Coronary artery (tissue), 2 donors: ENCODE measurements at places on chromosomes 7 and 10.

DNA sequence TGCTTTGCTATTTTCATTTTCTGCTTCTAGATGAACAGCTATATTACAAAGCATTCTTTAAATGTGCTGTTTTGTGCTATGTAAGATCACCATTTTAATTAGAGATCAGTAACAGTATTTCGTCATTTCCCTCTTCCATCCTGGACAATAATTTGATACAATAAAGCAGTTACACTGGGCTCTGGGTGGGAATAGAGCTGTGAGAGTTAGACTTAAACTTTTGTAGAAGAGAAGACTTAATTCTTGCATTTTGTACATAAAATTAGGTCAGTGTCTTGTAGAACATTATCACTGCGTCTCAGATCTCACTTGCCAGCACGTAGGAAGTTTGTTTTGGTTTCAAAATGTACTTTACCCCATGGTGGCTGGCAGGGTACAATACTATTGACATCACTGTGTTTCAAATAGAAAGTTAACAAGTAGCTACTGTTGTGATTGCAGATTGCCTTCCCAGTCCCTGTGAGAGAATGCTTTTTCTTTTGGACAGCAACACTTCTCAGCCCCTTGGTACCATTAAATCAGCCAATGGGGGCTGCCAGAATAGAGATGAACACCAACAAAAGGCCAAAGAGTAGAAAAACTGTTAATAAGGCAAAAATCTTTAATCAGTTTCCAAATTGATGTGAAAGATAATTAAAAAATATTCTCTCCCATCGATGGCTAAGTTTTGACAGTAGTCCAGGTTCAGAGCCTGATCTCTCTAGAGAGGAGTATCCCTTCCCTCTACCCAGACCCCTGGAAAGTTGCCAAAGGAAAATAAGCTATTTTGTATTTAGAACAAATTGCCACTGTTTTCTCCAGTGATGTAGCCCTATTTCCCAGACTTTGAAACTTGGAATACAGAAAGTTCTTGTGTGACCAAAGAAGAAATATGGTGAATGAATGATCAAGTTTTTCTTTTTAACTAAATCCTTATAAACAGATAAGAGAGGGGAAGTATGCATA, 35.1 kb downstream of the SMNDC1 start:
- no peak for DNase-seq

GRCh38 chr10:132362151-132362611, 30.2 kb downstream of the LRRC27 start:
- no peak for DNase-seq

GRCh38 chr7:139594911-139595476, 71.5 kb downstream of the CLEC2L start:
- no peak for DNase-seq

GRCh38 chr10:5428133-5428532, 15.8 kb downstream of the NET1 start:
- no peak for DNase-seq

DNA sequence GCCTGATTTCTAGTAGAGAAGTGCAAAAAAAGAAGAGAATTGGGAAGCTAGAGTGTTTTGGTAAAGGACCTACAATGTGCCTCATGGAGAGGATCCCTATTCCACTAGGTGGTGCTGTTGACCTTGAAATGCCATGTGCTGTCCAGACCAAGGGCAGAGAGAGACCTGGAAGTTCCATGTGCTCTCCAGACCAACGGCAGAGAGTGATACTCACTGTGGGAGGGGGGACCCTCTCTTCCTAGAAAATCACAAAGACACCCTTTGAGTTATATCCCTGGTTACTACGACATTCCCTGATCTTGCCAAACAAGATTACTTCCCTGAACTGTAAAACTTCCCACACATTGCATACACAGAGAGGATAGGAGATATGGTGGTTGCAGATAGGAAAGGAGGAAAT, 212.7 kb upstream of the ZNF804B start:
- no peak for DNase-seq

- no peak for DNase-seq
Observed at GRCh38 chr10:47063858-47064257, 152.6 kb downstream of the PTPN20 start.
